ENCODE measurements at places on chromosomes 11 and 22. TPM values are rescaled to one million over a fixed set of nuclear protein-coding genes. Genes with fewer than 3 reads are reported as not detected.

DNA sequence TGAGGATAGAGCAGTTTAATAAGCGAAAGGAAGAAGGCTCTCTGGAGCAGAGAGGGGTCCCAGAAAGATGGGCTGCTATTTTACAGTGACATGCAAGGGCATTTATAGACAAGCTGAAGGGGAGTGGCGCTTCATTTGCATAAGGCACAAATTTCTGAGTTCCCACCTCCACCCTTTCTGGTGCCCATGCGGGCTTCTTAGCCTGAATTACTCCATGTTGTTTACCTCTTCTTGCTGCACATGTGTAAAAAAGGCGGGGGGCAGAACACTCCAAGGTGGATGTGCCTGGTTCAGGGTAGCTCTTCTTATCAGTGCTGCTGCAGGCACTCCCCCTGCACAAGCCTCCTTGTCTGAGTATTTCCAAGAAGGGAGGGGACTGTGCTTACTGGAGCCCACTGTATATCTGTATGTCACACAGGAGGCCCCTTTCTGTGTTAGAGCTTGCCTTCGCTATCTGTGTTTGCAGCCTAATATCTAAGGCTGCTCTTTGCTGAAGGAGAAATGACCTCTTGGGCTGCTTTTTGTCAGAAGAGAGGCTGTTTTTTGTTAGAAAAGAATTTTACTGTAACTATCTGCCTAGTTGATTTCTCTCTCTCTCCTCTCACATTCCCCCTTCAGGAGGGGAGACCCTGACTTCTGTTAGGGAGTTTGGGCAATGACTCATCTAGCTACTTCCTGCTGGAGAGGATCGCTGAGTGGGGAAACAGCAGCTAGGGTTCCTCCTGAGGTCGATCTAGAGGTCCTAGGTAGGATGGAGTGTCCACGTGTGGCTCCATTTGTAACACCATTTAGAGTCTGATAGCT lies 1057.0 kb upstream of the CNTN5 start:
- peak; percentile 28 for DNase-seq

DNA sequence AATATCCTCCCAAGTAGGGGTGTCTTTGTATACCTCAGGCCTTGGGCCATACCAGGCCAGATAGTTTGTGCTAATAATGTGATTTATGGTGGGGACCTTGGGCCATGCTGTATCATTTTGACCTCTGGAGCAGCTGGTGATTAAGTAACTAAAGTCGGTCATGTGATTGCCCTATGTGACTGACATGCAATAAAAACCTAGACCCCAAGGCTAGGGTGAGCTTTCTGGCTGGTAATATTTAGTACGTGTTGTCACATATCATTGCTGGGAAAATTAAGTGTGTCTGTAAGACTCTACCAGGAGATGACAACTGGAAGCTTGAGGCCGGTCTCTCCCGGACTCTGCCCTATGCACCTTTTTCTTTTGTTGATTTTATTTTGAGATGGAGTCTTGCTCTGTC lies 12.6 kb upstream of the TFIP11 start:
- no peak for DNase-seq

DNA sequence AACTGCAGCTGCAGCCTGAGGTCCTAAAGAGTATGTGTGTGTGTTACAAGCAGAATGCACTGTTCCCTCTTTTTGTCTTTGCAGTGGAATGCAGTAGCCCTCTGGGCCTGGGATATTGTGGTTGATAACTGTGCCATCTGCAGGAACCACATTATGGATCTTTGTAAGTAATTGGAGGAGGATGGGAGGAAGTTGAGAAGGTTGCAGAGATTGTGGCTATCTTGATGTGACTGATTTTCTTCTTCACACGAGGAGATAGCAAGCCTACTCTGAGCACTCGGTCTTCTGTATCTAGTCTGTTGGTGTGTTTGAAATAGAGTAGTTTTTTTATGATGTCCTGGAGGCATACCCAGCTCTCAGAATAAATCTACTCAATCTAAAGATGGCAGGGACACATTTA lies 2.3 kb downstream of the RBX1 start:
- no peak for DNase-seq

DNA sequence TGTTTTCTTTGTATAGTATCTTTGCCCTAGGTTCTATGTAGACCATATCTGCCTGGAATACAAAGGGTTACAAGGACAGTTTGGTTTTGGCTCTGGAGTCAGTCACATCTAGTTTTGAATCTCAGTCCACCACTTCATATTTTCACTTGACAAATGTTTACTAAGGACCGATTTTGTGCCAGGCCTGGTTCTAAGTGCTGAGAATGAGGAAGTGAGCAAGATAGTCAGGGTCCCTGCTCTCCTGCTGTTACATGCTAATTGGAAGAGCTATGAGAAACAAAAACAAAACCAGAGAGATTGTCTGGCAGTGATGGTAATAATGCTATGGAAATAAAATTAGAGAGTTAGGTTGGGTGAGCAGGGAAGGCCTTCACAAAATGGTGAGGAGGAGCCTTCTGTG lies 66.1 kb upstream of the ARHGAP20 start:
- peak; percentile 33 for DNase-seq

DNA sequence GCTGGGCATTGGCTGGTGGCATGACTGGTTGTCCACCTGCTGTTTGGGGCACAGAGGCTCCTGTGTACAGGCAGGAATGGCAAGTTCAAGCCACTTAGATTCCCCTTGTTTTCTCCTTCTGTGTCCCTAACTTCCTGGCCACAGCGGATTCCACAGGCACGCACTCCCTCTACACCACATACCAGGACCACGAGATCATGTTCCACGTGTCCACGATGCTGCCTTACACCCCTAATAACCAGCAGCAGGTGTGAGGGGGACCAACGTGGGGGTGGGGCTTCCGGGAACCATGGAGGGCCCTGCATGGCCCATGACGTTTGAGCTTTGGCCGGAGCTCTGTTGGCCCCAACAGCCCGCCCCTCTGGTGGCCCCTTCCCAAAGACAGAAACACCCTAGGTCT lies 7.8 kb downstream of the SIPA1 start:
- DNase-seq, result peak; percentile 33

GRCh38 chr11:115579181-115579825 lies 75.1 kb upstream of the CADM1 start:
- DNase-seq, result no peak

GRCh38 chr11:76694664-76695063 lies 24.1 kb upstream of the LRRC32 start:
- DNase-seq, result peak; percentile 76

DNA sequence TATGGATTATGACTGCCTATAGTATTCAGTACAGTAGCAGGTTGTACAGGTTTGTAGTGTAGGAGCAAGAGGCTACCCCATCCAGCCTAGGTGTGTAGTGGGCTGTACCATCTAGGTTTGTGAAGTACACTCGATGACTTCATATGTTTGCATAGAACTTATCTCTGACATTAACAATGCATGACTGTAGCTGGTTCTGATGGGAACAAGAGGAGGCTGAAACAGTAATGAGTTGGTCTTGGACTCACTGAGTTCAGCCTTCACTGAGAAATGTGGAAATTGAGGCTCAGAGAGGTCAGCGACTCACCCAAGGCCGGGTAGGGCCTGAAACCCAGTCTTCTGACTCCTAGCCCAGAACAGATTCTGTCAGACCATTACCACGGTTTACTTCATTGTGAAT lies 13.0 kb downstream of the MYO7A start:
- peak; percentile 78 for DNase-seq

DNA sequence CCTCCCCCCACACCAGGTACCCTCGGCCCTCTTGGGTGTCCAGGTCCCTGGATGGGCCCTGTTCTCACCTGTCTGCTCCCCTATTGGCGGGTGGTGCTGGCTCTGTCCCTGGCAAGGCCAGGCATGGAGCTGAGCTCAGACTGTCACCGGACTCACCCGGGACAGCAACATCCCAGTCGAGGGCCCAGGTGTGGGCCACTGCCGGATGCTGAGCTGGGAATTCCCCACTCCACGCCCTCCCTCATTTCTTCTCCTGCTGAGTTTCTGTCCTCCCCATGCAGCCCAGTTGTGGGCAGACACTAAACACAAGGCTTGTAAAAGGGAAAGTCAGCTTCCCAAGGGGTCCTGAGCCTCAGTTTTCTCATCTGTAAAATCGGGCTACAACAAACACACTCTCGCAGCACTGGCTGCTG lies 2.0 kb upstream of the AP5B1 start:
- no peak for DNase-seq

DNA sequence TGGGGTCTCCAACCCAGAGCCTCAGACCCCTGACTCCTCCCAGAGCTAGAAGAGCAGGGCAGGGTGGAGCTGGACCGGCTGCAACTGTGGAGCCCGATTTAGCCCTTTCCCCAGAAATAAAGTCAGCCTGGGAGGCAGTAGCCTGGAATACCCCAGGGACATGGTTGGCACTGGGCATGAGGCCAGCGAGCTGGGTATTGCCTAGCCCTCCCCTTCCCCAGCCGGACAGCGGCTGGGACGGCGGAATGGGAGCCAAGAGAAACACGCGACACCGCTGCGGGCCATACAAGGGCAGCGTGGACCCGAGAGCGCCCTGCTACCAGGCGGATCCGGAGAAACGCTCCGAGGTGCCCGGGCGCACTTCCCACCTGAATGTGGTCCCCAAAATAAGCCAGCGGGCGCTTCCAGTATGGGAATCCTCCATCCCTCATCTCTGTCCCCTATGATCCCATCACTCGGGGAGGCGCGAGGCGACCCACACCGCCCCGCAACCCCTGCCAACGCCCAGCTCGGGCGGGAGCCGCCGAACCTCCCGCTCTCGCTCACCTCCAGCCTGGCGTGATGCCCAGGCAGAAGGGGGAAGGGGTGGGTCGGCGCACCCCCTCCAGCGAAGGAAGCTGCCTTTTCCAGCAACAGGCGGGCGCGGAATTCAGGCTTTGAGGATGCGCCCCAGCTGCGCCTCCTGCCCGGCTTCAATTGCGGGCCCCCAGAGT lies 758 bp downstream of the MCAM start:
- DNase-seq, result no peak

DNA sequence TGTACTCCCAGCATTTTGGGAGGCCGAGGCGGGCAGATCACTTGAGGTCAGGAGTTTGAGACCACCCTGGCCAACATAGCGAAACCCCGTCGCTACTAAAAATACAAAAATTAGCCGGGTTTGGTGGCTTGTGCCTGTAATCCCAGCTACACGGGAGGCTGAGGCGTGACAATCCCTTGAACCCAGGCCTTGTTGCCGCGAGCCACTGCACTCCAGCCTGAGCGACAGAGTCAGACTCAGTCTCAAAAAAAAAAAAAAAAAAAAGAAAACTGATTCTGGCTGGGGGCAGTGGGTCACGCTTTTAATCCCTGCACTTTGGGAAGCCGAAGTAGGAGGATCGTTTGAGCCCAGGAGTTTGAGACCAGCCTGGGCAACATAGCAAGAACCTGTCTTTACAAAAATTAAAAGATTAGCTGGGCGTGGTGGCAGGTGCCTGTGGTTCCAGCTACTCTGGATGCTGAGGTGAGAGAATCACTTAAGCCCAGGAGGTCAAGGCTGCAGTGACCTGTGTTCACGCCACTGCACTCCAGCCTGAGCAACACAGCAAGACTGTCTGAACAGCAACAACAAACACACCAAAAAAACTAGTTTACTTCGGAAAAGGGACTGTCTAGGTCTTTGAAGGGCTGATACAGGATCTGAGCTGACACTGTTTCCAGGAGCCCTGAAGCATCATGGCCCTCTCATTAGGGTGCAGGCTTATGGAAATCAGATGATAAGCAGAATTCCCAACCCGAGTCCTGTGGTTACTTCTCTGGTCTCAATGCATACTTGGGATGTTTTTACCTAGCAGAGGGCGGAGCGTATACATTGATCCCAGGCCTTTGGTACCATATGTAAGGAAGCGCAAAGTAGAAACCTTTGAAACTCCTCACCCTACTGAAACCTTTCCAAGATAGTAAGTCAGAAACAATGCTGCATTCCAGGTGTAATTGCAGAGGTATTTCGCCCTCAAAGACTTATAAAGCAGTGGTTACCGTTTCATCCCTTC lies 1.8 kb upstream of the CHKB start:
- no peak for DNase-seq

DNA sequence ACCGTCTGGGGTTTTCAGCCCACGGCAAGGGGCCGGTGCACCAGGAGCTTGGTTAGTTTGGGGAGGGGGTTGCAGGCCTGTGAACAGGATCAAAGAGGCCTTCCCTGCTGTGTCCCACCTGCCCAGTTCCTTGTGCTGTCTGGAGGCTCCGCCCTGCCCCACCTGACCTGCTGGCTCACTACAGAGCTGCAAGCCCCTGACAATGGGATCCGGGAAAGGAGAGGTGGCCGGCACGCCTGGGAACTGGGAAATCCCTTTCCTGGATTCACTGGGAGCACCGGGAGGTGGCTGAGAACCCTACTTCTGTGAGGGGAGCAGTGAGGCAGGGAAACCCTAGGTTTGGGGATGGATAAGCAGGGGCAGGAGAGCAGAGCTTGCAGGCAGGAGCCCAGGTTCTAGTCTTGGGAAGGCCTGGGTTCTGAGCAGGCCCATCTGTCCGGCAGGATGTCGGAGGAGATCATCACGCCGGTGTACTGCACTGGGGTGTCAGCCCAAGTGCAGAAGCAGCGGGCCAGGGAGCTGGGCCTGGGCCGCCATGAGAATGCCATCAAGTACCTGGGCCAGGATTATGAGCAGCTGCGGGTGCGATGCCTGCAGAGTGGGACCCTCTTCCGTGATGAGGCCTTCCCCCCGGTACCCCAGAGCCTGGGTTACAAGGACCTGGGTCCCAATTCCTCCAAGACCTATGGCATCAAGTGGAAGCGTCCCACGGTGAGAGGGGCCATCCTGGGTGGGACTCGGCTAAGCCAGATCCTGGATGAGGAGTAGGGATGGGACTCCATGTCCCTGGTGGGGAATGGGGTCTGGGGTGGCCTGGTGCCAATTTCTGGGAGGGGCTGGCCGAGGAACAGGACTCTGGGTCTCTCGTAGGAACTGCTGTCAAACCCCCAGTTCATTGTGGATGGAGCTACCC lies 786 bp downstream of the CAPN1 start:
- peak; percentile 21 for DNase-seq

GRCh38 chr11:396511-396947 lies 2.5 kb downstream of the PKP3 start:
- DNase-seq, result peak; percentile 20

DNA sequence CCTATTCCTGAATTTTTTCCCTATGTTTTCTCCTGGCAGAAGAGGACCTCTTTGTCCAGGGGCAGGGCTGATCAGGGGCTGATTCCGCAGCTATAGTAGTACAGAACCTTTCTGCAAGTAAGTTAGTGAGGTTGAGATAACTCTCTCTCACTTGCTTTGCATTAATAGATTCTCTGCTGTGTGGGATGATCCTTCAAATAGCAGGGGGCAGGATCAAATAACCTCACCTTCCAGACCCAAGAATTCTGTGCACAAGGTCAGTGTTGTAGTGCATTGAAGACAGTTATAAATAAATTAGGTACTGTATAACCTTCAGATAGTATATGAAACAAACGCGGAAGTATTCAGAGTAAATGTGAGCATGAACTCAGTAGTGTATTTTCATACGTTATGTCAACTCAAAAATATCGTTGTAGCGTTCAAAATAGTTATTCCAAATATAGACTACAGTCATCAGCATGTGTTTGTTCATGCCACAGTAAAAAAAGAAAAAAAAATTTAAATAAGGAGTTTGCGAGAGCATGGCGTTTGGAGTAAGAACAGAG lies 278 bp downstream of the MMP26 start:
- DNase-seq, result no peak

MMP11 gene
- total RNA-seq, result 5.1 TPM

SEZ6L gene
- total RNA-seq, result under 0.01 TPM

SLC16A8 gene
- total RNA-seq, result 1.6 TPM

EFCAB6 gene
- 2.7 TPM for total RNA-seq

SF3B2 gene
- 158 TPM for total RNA-seq

RFPL2 gene
- not detected for total RNA-seq

MAFF gene
- 33.7 TPM for total RNA-seq

ABCC8 gene
- total RNA-seq, result not detected

DERL3 gene
- not detected for total RNA-seq

TMPRSS4 gene
- not detected for total RNA-seq

APOL5 gene
- total RNA-seq, result not detected

PATE4 gene
- total RNA-seq, result not detected

SCGB1A1 gene
- total RNA-seq, result not detected

NPTXR gene
- 1.3 TPM for total RNA-seq

SYNGR1 gene
- 3.9 TPM for total RNA-seq

All from fibroblast of the aortic adventitia (primary cell).